Stimulated activated CD4-positive, alpha-beta T cell treated with anti-CD3 and anti-CD28 coated beads, Interleukin-12 subunit alpha, Interleukin-12 subunit beta, amount 100 ng/mL, for 4 hours (primary cell): ENCODE measurements at places on chromosomes 7 and 10.

- no peak for DNase-seq
Observed at GRCh38 chr7:40468891-40469864, 334.4 kb downstream of the SUGCT start.

DNA sequence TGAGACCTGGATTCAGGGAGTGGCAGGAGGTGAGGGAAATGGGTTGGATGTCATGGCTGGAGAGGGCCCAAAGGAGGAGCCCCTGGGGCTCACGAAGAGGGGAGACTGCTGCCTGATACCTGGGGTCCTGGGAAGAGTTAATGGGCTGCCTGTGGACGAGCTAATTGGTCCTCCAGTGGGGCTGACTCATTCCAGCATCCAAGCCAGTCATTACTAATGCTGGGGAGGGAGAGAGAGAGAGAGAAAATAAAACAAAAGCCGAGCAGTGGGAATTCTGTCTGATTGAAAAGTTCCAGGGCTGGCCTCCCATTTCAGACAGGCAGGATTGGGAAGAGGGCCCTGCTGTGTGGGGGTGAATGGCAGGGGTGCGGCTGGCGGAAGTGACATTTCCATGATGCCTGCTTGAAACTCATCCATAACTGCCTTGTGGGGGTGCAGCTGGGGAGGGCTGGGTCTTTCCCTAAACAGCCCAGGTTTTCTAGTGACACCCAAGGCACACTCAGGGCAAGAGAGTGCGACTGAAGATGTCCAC is 297.8 kb downstream of the RPS24 start:
- DNase-seq = no peak

DNA sequence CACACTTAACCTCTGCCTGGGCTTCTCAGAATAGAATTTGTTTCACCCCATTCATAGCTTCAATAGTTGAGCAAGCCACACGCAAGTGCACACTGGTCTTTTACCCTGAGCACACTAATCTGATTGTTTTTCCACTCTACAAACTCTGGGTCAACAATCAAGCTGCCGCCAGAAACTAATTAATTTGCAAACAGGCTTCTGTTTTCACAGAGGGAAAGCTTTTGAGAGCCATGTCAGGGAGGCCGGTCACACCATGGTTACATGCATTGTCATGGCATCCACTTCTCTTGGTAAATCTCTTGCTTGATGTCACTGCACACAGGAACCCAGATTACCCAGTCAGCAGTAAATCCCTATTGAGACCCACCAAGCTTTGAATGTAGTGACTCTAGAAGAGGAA is 154.2 kb downstream of the SEMA3A start:
- no peak for DNase-seq

DNA sequence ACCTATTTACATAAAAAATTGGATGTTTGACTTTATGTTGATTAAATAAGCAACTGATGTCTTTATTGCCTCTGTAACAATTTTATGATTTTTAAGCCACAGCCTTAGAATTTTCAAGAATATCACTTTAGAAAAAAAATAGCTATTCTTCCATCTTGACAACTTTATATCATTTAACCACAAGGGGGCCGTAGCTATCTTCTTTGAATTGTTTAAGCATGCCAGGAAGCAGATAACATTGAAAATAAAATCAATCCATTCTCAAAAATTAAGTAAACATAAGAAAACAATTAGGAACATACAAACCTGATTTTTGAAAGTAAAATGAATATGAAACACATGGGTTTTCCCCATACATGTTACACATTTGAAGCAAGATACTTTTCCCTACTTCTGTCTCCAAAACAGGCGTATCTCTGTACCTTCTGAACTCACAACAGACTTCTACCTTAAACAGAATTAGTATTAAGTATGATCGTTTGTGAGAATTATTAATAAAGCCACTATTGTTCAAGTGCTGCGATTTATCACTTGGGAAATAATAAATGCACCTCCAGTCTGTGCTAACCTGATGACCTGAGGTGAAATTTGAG is 209.0 kb downstream of the CACNA2D1 start:
- no peak for DNase-seq

DNA sequence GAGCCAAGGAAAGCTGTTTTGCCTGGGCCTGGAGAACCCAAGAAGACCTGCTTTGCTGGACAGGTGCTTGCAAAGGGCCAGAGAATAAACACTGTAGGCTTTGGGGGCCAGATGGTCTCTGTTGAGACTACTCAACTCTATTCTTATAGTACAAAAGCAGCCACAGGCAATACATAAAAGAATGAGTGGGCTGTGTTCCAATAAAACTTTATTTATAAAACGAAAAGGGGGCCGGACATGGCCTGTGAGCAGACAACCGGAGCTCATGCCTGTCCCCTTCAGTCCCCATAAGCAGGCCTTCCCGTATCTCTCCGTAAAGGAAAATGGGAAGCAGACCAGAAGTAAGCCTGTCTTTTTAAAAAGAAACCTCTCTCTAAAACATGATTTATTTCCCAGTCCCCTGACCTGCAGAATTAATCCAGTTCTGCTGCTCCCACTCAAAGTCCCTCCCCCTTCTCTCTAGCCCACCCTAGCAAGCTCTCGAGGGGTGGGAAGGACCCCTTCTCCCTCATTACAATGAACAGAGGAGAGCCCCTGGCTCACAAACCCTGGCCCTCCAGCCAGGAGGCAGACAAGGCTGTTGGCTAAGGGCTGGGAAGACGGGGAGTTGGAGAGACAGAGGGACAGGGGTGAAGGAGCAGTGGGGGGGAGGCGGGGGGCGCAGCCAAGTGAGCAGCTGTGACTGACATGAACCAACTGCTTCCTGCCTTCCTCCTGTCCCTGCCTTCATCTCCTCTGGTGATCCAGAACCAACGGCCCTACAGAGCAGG is 177.8 kb downstream of the NEURL1 start:
- no peak for DNase-seq

DNA sequence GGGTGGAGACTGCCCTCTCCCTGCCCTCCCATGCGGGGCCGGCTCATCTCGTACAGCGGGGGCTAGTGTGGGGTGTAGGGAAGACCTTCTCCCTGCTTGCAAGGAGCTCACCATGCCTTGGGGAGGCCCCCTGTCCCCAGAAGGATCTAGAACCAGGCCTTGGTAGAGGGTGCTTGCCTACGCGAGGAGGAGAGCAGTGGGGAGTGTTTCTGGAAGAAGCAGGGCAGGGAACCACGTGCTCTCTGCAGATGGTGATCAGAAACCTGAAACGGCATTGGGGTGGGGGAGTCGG is 2.7 kb downstream of the MAFK start:
- DNase-seq = no peak

DNA sequence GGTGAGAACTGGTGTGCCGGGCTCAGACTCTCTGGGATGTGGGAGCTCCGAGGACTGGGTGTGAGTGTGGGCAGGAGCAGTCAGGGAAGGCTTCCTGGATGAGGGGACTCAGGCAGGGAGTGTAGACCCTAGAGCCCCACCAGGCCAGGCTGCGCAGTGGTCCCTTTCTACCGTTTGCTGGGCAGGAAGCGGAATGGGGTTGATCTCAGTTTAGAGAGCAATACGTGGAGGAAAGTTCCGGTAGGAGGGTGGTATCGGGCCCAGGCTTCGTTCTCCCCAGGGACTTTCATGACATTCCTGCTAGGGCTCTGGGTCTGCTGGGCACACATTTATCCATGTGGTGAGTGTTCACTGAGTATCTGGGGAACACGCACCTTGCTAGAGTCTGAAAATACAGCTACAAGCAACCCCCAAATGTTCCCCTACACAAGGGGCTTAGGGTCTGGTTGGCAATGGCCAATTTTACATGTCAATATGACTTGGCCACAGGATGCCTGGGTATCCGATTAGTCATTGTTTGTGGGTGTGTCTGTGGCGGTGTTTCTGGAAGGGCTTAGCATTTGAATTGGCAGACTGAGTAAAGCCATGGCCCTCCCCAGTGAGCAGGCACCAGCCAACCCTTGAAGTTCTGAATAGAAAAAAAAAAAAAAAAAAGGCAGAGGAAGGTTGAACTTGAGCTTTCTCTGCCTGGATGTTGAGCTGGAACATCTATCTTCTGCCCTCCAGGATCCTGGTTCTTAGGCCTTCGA is 20.8 kb downstream of the GHRHR start:
- DNase-seq = no peak

GRCh38 chr10:132603851-132604533 is 66.4 kb downstream of the INPP5A start:
- DNase-seq = no peak
